ENCODE measurements at places on chromosomes 13 and 19. TPM values are rescaled to one million over a fixed set of nuclear protein-coding genes. Genes with fewer than 3 reads are reported as not detected.

GRCh38 chr19:16581145-16581970 is 9.1 kb upstream of the SLC35E1 start:
- H3K36me3 ChIP-seq, result peaks cover 6% of the 10 kb centered on the region
- H3K27me3 ChIP-seq, result no peaks in the 10 kb centered on the region
- H3K27ac ChIP-seq, result no peak overlapping the region
- no peak for DNase-seq

GRCh38 chr13:62433660-62434059 is 1018.0 kb upstream of the PCDH20 start:
- no peaks in the 10 kb centered on the region for H3K27me3 ChIP-seq
- no peak for DNase-seq
- H3K4me1 ChIP-seq, result no peaks in the 10 kb centered on the region
- H3K27ac ChIP-seq, result no peak overlapping the region
- H3K4me3 ChIP-seq, result no peak overlapping the region

DNA sequence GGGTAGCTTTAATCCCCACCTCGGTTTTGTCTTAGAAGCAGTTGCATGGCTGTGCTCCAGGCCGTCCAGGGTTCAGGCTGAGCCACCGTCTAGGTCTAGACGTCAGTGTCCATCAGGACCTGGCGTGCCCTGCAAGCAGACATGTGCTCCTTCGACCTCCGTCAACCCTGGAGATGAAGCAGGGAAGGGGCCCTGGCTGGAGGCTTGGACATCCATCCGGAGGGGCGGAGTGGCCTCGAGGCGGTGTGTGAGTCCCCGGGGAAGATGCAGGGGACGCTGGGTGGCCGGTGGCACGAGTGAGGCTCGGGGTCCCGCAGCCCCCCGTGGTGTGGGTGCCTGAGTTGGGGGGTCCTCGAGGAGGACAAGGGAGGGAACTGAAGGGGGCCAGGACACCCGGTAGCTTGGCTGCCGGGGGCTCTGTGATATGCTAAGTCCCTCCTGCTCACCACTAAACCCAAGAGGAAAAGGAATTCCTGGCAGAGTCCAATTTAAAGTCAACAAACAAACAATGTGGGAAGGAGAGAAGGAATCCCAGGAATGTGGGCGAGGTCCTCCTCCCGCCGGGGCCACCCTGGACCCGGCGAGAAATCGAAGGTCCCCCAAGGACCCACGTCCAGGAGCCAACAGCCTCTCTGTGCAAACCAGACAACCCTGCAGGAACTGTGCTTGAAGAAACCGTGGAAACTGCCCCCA is 14.9 kb upstream of the PTBP1 start:
- peak; percentile 86 for DNase-seq
- H3K4me1 ChIP-seq, result no peaks in the 10 kb centered on the region
- H3K27me3 ChIP-seq, result no peaks in the 10 kb centered on the region
- peak overlapping the region; percentile 72 for H3K27ac ChIP-seq

Gene PGLYRP2
- total RNA-seq, result not detected

Gene CFAP97D2
- not detected for total RNA-seq

Gene SHISA7
- not detected for total RNA-seq
